ENCODE measurements at places on chromosomes 2 and 18. TPM values are rescaled to one million over a fixed set of nuclear protein-coding genes. Genes with fewer than 3 reads are reported as not detected.

SALL3 gene
- not detected for total RNA-seq

HOXD12 gene
- total RNA-seq = not detected

COLEC12 gene
- total RNA-seq = 60.6 TPM

ATG9A gene
- total RNA-seq = 47.2 TPM

NYAP2 gene
- total RNA-seq = not detected

GREB1L gene
- total RNA-seq = 0.26 TPM

C2orf78 gene
- total RNA-seq = not detected

RAMP1 gene
- 16.4 TPM for total RNA-seq

EN1 gene
- under 0.01 TPM for total RNA-seq

RGPD4 gene
- total RNA-seq = not detected

DNA sequence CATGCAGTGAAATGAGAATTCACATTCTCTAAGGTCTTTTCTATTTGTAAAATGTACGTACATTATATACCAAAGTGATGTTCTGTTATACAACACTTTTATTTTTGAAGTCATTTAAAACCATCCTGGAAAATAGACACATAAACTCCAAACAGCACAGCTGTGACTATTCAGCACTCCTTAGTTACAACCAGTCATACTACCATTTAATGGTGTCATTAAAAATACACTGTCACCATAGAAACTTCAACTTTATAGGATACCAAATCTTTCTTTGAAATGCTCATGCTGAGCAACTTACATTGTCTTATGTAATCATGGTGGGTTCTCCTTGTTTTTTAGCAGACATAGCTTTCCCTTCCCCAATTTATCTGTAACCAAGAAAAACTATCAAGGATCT is 85.3 kb downstream of the METTL4 start:
- no peak overlapping the region for H3K27ac ChIP-seq
- no peaks in the 10 kb centered on the region for H3K36me3 ChIP-seq
- H3K27me3 ChIP-seq = no peaks in the 10 kb centered on the region
- H3K4me1 ChIP-seq = no peaks in the 10 kb centered on the region
- no peak for DNase-seq

DNA sequence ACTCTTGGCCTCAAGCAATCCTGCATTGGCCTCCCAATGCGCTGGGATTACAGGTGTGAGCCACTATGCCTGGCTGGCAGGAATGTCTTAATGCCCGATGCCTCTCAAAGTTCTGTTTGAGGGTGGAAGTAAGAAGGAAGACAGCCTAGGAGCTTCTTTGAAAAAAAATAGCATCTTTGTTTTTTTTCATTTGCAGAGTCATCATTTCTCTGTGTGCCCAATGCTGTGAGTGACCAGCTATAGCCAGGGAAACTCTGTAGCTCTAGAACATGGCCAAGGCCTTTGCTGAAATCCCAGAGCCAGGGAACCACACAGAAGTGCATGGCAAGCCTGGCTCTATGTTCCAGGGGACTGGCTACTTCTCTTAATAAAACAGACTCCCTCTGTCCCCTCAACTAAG is 260.0 kb downstream of the C1D start:
- H3K4me3 ChIP-seq = no peak overlapping the region
- no peak overlapping the region for H3K27ac ChIP-seq
- no peaks in the 10 kb centered on the region for H3K27me3 ChIP-seq
- no peaks in the 10 kb centered on the region for H3K36me3 ChIP-seq
- DNase-seq = no peak
- H3K4me1 ChIP-seq = peaks cover 8% of the 10 kb centered on the region

- peaks cover 13% of the 10 kb centered on the region for H3K4me1 ChIP-seq
- no peaks in the 10 kb centered on the region for H3K27me3 ChIP-seq
- no peak for DNase-seq
- H3K27ac ChIP-seq = peak overlapping the region; percentile 86
- H3K36me3 ChIP-seq = no peaks in the 10 kb centered on the region
- H3K4me3 ChIP-seq = peak overlapping the region; percentile 96
Observed at GRCh38 chr18:48949606-48950535, 894 bp downstream of the SMAD7 start.

DNA sequence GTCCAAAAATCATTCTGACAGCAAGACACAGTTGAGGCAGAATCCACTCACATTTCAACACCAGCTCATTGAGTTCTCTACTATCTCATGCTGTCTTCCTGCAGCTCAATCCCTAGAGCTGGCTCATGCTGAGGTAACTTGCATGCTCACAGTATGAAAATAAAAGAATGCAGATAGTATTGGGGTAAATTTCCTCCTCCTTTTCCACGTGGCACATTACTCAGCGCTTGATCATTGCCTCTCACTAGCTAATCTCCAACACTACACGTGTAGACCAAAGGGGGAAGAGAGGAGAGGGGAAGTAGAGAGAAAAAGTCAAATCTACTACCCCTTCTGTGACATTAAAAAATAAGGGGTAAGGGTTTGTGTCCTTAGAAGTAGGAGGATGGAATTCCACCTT is 300.6 kb downstream of the AFF3 start:
- no peak overlapping the region for H3K4me3 ChIP-seq
- H3K27ac ChIP-seq = no peak overlapping the region
- no peak for DNase-seq
- H3K27me3 ChIP-seq = no peaks in the 10 kb centered on the region
- no peaks in the 10 kb centered on the region for H3K4me1 ChIP-seq

GRCh38 chr2:163455815-163456214 is 280.0 kb downstream of the FIGN start:
- no peaks in the 10 kb centered on the region for H3K36me3 ChIP-seq
- no peak overlapping the region for H3K27ac ChIP-seq
- no peaks in the 10 kb centered on the region for H3K27me3 ChIP-seq
- no peak for DNase-seq

DNA sequence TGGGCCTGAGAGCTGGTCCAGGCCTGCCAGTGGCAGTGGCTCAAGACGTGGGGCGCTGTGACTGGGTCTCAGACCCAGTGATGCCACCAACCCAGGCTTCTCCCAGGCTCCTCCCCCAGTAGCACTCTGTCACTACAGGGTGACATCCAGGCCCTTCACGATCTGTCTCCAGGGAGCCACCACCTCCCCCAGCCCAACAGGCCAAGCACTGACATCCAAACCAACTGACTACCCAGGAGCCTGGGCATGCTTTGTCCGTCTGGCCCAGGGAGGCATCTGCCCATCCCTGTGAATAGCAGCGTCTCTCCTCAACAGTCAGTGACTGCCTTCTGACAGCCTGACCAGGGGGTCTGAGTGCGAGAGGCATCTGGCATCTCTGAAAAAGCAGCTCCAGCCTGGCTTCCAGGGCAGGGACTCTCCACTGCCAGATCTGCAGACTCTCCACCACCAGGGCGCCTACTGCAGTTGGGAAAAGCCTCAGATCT is 13.0 kb downstream of the TEX44 start:
- H3K4me1 ChIP-seq = peaks cover 12% of the 10 kb centered on the region
- H3K36me3 ChIP-seq = no peaks in the 10 kb centered on the region
- peak overlapping the region; percentile 99 for H3K27ac ChIP-seq
- no peaks in the 10 kb centered on the region for H3K27me3 ChIP-seq

DNA sequence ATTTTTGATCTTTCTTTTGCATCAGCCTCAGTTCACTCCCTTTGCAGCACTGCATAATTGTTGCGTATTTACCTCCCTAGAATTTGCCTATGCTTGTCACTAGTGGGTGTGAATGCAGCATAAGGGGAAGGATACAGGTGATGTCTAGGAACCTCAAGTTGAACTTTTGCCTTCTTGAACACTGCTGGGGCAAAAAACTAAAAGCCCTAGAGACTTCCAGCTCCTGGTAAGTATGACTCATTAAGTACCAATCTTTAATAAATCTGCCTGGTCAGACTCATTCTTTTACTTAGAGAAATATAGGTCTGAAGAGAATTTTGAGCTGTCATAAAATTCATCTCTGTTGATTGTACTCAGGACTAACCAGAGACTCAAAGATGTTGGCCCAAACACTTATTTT is 547.3 kb upstream of the FANCL start:
- no peak overlapping the region for H3K4me3 ChIP-seq
- DNase-seq = no peak
- no peaks in the 10 kb centered on the region for H3K27me3 ChIP-seq
- no peak overlapping the region for H3K27ac ChIP-seq

Data from fibroblast of lung (primary cell).